ENCODE measurements at places on chromosomes 7 and 10.

GRCh38 chr7:94580601-94581000 is 71.0 kb downstream of the CASD1 start:
- no peak for DNase-seq

- DNase-seq: no peak
Measured at GRCh38 chr7:28165961-28166955, 14.3 kb downstream of the JAZF1 start.

DNA sequence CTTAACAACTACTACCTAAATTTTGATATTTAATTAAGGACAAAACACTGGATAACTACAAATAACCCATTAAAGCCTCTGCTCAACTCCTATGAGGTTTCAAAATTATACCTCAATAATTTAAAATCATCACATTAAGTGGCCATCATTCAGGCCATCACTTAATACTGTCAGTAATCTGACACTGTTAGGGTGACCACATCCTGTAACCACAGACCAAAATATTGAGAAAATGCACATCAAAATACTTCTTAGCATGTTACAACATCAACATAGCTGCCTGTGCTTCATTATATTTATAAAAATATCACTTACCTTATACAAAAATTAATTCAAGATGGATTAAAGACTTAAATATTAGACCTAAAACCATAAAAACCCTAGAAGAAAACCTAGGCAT is 23.3 kb downstream of the SEM1 start:
- DNase-seq: no peak

- no peak for DNase-seq
Measured at GRCh38 chr7:17743316-17743715, 197.0 kb downstream of the SNX13 start.

- no peak for DNase-seq
Measured at GRCh38 chr10:102869258-102870198, at the start of gene AS3MT. TSS of gene AS3MT (plus strand) at chr10:102869470. CDS start at chr10:102869593, 123 bp downstream.

- no peak for DNase-seq
Measured at GRCh38 chr10:70603449-70603801, 884 bp upstream of the PRF1 start.

DNA sequence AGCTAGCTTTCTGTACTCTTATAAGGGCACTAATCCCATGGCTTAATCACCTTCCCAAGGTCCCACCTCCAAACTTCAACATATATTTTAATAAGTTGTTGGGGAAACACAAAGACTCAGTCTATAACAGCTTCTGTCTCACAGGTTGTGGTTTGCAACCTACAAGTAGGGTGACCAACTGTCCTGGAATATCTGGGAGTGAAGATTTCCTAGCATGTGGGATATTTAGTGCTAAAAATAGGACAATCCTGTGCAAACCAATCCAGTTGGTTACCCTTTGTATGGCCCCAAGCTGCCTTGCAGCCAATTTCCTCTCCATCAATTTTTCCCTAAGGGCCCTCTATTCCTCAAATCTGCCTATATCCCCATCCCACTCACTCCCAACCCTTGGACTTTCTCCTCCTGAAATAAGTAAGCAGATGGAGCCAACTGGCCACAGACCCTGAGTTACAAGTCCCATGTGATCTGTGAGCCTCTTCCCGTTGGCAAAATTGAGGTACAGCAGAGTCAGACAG is 82.3 kb downstream of the FAM13C start:
- DNase-seq: no peak

GRCh38 chr10:88147000-88147798 is 283.8 kb downstream of the PTEN start:
- DNase-seq: no peak

GRCh38 chr7:3028071-3028757 is 15.5 kb downstream of the CARD11 start:
- DNase-seq: no peak

DNA sequence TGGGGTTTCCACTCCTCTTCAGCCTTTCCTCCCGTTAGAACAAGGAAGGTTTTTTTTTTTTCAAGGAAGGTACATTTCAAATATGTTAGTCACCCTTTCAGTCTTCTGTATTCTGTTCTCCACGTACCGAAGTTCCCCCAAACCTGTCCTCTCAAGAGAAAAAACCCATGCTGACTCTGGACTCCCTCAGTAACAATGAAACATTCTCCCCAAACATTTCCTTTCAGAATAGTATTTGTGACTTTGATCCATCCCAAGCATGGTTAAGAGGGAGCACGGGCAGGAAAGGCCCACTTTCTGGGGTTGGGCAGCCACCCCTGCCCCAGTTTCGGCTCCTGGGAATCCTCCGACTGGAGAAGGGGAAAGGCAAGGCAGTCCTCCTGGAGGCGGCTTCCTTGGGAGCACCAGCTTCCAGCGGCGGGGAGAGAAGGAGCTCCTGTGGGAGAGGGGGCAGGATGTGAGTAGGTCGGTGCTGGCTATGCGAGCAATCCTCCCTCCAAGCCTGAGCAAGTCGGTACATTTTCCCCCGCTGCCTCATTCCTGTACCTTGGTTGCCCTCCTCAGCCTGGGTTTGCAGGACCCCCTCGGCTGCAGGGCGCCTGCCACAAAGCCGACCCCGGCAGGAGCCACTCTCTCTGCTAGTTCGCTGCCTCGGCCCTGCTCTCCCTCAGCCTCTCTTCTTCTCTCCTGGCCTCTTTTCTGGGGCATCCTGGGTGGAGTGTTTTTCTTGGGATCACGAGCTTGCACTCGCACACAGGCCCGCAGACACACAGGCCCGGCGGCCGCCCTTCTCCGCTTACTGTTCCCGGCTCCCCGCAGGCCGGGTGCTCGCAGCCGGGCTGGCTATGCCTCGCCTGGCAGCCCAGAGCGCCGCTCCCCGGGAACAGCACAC is 2.1 kb upstream of the HOXA1 start:
- no peak for DNase-seq

DNA sequence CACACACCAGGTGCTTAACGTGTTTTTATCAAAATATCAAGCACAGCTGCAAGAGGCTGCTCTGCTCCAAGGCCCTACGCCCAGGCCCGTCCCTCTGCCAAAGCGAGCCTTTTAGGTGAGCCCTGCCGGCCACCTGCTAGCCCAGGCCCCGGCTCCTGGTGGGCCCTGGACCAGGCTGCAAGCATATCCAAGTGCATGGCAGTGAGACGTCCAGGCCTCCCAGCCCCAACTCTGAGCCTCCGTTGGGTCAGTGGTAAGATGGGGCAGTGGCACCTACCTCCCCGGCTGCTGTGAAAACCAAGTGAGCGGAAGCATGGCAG is 136.2 kb downstream of the LHPP start:
- DNase-seq: no peak

GRCh38 chr7:17546189-17546588 is 247.7 kb downstream of the AHR start:
- DNase-seq: no peak

GRCh38 chr10:110279407-110279986 is 25.2 kb downstream of the SMNDC1 start:
- DNase-seq: peak; percentile 20

GRCh38 chr7:129144095-129144833 is at the start of gene TSPAN33:
TSS of gene TSPAN33 (plus strand) at chr7:129144707. CDS start at chr7:129144981, 274 bp downstream.
- DNase-seq: peak; percentile 27

DNA sequence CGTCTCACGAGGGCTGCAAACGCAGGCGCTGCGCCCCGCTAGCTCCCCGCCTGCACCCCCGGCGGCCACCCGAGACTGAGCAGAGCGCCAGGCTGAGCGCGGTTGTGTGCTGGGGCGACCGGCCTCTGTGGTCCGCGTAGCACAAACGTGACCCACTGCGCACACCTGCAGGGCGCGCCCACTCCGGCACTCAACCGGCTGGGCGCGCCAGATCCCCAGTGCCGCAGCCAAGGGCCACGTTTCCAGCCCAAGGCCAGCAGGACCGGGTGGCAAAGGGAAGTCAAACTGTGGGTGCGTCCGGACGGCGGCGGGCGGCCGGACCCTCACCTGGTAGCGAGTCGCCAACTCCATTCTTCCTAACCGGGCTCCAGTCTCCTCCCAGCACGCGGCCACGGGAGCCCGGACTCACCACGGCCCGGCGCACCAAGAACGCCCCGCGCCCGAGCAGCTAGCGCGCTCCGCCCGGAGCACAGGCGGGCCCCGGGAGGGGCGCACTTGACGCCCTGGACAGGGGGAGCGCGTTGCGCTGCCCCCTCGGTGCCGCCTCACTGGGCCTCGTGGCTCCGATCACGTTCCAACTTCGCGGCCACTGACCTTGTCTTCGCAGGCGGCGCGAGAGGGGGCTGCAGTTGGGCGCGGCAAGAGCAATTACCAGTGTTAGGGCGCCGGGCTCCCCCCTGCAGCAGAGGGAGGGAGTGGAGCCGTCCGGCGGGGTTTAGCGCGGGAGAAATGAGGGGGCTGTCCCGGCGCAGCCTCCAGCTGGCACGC is at the start of gene CDCA7L:
Gene CDCA7L, minus strand, starts transcription at position 446 of the 768 bp plus-strand sequence. Its CDS starts 95 bp downstream, at position 351.
- peak; percentile 11 for DNase-seq

GRCh38 chr7:151298765-151299164 is 42.8 kb upstream of the NUB1 start:
- DNase-seq: no peak

- DNase-seq: no peak
Measured at GRCh38 chr10:14945108-14945507, 8.8 kb downstream of the DCLRE1C start.

- DNase-seq: no peak
Measured at GRCh38 chr7:105002-105401, 87.4 kb upstream of the FAM20C start.

GRCh38 chr7:55113760-55114540 is 95.1 kb downstream of the EGFR start:
- no peak for DNase-seq

- no peak for DNase-seq
Measured at GRCh38 chr10:124508070-124508667, 46.5 kb downstream of the LHPP start.

GRCh38 chr10:62972103-62972502 is 155.9 kb upstream of the EGR2 start:
- no peak for DNase-seq

DNA sequence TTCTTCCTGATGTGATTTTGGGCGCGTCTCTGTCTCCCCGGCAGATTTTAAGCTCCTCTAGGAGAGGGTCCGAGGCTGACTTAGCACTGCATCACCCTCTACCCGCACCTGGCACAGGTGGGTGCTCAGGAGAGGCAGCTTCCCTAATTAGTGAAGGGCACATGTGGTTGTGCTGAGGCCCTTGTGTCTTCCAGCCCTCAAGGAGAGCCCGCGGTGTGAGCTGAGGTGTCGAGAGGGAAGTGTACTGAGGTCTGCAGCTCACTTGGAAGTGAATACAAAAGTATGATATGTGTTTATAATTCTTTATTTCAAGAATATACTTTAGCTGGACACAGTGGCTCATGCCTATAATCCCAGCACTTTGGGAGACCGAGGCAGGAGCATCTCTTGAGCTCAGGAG is 20.4 kb upstream of the JAKMIP3 start:
- no peak for DNase-seq

DNA sequence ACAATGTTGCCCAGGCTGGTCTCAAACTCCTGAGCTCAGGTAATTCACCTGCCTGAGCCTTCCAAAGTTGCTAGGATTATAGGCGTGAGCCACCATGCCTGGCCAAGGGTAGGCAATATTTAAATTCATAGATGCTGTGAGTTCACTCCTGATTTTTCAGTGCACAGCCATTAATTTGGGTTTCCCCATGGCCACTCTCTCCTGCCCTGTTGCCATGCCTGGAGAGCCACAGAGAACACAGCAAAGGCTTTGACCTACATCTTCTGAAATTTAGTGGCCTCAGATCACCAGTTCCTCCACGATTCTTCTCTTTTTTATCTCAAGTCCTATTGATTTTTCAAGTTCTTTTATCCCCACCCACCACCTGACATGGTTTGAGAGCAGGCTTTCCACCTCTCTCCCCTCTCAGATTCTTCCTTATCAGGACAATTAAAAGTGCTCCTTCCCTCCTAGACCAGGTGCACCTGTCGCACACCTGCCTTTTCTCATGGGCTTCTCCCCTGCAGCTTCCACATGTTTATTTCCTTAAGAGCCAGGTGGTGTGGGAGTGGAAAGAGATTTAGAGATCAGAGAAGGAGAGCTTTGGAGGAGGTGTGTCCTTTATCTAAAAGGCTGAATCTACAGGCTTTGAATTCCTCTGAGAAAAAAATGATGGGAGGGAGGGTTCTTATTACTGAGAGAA is 123.8 kb downstream of the ADRA2A start:
- DNase-seq: no peak

DNA sequence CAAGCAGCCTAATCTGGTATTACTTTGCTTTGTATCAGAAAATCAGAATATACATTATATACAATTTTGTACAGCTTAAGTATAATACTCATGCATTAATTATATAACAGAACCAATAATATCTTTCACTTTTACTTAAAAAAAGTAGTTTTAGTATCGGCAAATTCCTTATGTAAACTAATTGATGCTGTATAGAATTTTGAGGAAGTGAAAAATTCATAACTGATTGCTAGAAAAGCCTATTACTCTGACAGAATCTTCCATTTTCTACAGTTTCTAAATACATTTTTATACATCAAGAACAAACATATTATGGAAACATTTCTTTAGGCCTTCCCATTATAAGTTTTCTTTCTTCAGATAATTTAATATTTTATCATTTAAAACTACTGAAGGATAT is 124.0 kb upstream of the GPR22 start:
- no peak for DNase-seq

DNA sequence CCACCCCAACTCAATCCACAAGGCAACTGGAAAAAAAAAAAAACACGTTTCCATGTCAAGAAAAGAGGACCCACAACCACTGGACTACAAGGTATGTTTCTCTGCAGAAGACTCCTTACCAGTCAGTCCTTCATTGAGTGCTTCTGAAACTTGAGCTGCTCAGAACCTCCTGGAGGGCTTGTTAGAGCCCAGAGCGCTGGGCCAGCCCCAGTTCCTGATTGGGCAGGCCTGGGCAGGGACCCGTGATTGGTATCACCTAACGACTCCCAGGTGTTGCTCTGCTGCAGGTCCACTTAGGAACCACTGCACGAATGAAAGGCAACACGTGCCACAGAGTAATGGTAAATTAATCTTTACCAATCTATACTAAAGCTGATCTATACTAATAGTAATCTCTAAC is 473 bp upstream of the CCDC201 start:
- no peak for DNase-seq

DNA sequence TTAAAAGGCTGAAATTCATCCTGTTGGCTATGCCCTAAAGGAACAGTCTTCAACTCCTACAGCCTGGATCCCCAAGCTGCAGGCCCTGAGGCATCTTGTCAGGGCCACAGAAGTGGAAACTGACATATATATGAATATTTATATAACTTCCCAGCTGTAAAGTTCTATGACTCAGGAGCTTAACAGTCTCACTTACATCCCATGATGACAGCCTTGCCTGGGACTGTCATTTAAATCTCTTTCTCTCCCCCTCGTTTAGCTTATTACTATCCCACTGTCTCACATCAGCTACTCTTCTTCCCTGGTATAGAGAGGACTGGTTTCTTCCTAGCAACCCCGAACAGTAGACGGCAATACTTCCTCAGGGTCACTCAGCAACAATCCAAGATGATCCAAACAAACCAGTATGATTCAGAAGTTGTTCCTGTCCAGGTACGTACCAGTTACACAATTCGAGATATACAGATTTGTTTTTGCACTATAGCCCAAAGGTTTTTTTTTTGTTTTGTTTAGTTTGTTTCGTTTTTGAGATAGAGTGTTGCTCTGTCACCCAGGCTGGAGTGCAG is 22.7 kb downstream of the KIAA1549 start:
- no peak for DNase-seq

GRCh38 chr10:4283846-4284610 is 499.0 kb upstream of the KLF6 start:
- DNase-seq: no peak

Data from T-helper 17 cell (primary cell).